Activated T-cell treated with anti-CD3 and anti-CD28 coated beads for 1 hour (primary cell): ENCODE measurements at places on chromosomes 2 and 18.

GRCh38 chr2:237964194-237964577 lies 2.6 kb upstream of the UBE2F start:
- DNase-seq: no peak

DNA sequence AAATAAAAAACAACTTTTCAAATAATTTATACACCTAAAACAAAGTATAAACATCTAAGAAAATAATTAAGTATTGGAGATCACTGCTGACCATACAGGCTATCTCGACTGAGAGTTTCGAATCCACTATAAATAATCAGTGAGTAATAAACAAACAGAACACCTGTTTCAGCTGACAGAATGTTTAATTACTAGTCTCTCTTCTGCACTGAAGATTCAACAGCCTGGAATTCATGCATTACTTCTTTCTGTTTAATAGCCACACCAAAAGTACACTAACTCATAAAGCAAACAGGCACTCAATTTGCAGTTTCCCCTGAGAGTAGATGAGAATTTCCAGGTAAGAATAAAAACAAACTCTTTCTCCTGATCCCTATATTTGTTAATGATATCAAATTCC lies 138.5 kb downstream of the RBMS1 start:
- no peak for DNase-seq

GRCh38 chr2:184308706-184309105 lies 289.6 kb upstream of the ZNF804A start:
- DNase-seq: no peak

DNA sequence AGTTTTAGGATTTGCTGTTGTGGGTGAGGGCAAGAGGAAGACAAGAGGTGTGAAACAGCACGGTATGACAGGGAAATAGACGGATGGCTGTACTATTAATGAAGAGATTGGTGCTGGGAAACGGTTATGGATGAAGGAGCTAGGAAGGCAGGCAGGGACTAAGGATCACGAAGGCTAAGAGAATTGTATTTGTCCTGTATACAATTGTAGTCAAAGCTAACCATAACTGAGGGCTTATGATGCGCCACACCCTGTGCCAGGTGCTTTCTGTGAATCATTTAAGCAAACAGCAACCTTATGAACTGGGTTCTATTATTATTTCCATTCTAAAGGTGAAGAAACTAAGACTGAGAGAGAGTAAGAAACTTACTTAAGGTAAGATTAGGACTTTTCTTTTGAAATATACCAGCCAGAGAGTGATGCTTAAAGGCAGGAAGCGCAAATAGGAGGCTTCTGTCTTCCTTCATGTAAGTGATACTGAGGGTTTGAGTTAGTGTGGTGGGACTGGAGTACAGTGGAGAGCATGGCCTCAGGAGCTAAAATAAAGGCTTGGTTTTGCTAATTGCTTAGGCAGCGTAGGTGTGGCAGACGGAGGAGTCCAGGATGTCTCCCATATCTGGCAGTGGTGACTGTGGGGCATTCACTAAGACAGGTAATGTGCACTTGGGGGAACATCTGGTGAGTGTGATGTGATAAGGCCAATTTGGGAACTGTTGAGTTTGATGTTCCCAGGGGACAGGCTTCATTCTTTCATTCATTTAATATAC lies 85.8 kb downstream of the PLEKHM3 start:
- no peak for DNase-seq

- no peak for DNase-seq
Observed at GRCh38 chr18:6650127-6650507, 79.4 kb upstream of the ARHGAP28 start.
